ENCODE measurements at places on chromosomes 12 and 14. TPM values are rescaled to one million over a fixed set of nuclear protein-coding genes. Genes with fewer than 3 reads are reported as not detected.

The HCAR1 gene
- total RNA-seq = 0.18 TPM

The GSC gene
- 37.0 TPM for total RNA-seq

The FBLN5 gene
- total RNA-seq = 4.1 TPM

The GALNT4 gene
- total RNA-seq = 7.4 TPM

The PIP4K2C gene
- total RNA-seq = 38.3 TPM

The INHBC gene
- not detected for total RNA-seq

The CPNE6 gene
- not detected for total RNA-seq

The DHRS2 gene
- 0.50 TPM for total RNA-seq

The PIWIL1 gene
- total RNA-seq = not detected

The RIPK3 gene
- not detected for total RNA-seq

All from endodermal cell (in vitro differentiated cells).